Left kidney (tissue), 8 donors: ENCODE measurements at places on chromosomes 3 and 15.
A peak's percentile ranks its signal among the peaks of the same experiment; 100 is the strongest.

GRCh38 chr3:123239756-123240155, 38.0 kb downstream of the SEC22A start:
- DNase-seq = no peak

GRCh38 chr3:45944830-45945620, 1.8 kb downstream of the CXCR6 start:
- no peak for DNase-seq

DNA sequence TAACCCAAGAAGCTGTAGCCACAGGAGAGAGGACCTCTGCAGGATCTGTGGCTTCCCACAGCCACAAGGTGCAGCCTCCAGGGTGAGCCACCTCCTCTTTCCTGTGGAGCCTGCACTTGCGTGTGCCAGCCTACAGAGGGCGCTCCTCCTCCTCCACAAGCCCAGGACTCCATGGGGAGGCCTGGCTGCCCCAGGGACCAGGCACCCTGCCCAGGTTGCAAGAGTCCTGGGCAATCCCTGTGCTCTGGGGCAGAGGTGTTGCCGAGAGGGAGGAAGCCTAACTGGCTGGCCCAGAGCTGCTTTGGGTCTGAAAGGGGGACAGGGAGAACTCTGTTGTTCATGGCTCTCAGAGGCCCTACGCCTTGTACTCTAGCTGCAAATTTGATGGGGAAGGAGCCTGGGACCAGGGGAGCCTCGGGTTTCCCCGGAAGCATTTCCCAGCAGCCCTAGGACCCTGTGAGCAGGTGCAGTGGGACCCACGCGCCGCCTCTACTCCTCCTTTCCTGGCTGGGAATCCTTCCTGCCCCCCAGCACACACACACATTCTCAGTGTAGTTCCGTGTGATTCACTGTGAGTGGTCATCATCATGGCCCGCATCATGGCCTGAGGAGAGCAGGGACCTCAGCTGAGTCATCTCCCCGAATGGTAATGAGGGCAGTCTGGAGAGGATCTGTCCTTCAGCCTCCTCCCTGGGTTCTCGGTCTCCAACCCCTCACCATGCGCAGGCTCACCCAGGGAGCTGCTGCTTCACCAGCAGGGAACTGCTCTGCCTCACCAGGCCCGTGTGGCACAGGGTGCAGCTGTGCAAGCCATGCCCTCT, 24.3 kb downstream of the TBC1D21 start:
- no peak for DNase-seq

DNA sequence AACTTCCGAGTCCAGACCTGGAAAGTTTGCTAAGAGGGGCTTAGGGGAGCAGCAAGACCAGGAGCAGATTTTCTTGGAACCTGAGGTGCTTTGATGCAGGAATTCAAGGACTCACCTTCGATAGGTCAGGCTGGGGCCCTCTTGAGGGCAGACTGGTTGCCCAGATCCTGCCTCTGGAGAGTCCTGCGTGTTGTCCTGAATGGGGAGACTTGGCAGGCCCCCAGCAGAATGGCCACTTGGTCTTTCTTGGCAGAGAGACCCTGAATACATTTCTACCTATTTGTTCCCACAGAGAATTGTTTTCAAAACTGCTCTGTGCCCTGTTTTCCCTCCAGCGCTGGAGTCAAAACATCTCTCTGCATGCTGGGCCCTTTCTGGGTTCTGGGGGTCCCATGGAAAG, 4.2 kb downstream of the KLF13 start:
- no peak for DNase-seq

- DNase-seq = no peak
Observed at GRCh38 chr3:79245284-79246138, 522.3 kb downstream of the ROBO1 start.

DNA sequence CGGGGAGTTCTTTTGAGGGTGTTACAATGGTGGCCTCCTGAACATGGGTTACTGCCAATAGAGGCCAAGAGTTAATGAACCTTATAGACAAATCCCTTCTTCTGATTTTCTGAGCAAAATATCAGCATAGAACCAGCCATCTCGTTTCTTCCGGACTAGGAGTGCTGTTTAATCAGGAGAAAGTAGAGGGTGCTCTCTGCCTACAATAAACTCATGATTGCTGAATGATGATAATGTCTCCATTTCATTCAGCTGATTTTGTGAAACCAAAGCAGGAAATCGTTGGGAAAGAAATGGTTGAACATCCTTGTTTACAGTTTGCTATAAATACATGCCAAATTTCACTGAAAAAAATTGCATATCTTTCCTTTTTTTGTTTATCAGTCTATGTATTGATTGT, 142.8 kb upstream of the PLSCR5 start:
- peak; percentile 4 for DNase-seq

DNA sequence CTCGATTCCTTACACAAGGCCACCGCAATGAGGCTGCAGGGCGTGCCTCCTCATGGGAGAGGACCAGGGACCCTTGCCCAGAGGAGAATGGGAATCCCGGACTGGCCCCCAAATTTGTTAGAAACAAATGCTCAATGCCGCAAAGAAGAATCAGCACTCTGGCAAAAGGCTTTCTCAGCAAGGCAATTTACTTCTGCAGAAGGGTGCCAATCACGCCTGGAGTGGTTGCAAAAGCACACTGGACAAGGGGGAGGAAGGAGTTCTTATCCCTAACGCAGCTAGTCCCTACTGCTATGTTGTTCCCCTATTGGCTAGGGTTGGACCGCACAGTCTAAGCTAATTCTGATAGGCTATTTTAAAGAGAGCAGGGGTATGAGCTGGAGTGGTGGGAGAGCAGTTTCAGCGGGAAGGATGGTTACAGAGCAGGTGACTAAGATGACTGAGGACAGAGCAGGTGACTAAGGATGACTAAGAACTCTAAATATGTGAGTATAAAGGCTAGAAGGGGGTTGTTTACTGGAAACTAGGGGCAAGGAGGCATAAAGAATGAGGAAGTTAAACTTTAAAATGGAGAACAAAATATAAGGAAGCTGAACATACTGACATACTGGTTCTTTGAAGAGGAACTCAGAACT, 48.5 kb downstream of the KATNBL1 start:
- no peak for DNase-seq

GRCh38 chr3:63918321-63918720, 6.1 kb upstream of the SCAANT1 start:
- DNase-seq = no peak

DNA sequence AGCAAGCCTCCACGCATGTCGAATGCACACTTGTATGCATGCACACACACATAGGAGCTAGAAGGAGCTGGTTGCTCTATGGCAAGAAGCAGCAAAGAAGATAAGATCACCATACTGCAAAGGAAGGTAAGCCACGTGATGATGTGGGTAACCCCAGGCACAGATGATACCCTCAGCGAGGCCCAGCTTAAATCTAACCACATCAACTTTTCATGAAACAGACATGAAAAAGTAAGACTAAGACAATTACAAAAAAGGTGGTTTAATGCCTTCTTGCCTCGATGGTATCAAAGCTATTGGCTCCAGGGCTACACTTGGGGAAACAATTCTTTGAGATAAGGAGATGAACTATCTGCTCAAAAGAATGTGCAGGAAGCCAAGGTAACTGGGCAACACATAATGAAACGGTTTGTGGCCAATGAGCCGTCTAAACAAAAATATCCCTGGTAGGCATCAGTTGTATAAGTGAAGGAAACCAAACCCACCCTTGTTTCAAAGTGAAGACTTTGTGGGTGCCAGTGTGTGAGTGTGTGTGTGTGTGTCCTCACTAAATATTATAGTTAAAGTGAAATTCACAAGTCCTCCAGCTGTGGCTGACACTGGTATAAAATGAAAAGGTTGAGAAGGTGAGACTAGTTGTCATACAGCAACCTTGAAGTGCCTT, 365.7 kb upstream of the ICE2 start:
- no peak for DNase-seq

- peak; percentile 63 for DNase-seq
Observed at GRCh38 chr15:81106560-81106959, 27.5 kb upstream of the CFAP161 start.

GRCh38 chr15:78645009-78645408, 4.0 kb upstream of the CHRNB4 start:
- DNase-seq = no peak

- no peak for DNase-seq
Observed at GRCh38 chr3:117291476-117291875, 581.9 kb downstream of the TUSC7 start.

DNA sequence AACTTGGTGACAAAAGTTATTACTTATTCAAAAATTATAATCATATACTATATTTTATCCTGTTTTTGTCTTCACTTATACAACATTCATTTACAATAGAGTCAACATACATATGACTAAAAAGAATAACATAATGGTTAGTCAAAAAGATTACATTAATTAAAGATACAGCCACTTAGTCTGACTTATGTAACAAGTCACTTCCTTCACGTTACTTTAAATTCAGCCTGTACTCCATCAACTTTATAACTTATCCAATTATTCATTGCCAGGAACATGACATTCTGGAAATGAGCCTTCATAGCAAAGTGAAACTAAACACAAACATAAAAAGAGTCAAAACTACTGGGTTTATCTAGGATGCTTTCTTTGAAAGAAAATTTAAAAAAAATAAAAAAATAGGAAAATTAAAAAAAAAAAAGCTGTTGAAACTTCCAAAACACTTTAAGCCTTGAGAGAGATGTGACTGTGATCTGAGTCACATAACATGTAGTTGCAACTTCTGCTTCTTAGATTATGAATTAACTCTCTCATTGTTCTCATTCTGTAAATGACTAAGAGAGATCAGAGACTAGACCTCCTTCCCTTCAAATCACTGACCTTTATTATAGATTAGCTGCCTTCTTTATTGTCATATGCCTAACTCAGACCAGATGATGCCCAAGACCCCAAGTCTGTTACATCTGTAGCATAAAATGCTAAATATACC, 107.8 kb downstream of the MYRIP start:
- DNase-seq = peak; percentile 44

- DNase-seq = no peak
Observed at GRCh38 chr3:45234250-45234649, 8.2 kb upstream of the TMEM158 start.

DNA sequence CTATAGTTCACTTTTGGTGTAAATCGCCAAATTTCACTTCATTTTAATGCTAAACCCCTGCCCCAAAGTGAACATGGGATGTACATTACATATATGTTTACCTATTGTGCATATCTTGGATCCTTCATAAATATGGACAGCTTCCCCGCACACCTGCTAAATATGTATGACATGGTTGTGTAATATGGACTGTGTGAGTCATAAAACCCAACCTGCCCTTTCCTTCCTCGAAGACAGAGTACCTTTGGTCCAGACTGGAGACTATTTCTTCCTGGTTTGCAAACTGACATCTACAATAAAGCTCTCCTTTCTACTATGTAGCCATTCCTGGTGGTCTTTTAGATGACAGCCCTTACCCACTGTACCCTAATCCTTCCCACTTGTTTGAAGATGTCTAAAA, 12.4 kb downstream of the ACTC1 start:
- no peak for DNase-seq

DNA sequence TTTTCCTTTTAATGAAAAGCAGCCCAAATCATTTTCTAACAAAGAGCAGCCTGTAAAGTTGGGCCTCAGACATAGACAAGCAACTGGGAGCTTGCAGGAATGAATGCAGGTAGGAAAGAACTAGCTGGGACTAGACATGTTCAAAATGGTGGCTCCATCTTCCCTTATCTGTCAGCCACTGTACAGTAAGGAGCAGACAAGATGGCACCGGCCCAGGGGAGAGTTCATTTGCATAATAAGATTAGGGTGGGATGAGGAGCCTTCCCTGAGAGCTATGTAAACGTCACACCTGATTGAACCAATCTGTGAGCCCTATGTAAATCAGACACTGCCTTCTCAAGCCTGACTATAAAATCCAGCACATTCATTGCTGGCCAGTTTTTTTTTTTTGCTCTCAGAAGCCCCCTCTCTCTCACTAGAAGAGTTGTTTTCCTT, 59.7 kb upstream of the GK5 start:
- DNase-seq = peak; percentile 32

DNA sequence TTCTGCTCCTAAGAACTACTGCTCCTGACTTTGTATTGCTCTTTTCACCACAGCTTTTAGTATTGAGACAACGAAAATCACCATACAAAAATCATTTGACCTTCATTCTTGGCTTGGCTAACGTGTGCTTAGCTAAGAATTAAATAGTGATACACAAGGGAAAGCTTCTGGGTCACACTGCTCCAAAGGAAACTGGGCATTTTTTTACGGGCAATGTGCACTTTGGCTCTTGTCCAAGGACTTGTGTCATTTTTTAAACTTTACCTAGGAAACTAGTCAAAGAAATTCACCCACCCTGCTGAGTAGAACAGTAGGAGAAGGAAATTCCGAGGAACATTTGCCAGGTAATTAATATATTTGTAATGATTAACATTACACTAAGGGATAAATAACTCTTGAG, 19.8 kb downstream of the WDR72 start:
- no peak for DNase-seq
